H7 (cell line): ENCODE measurements at places on chromosomes 7 and 10.

DNA sequence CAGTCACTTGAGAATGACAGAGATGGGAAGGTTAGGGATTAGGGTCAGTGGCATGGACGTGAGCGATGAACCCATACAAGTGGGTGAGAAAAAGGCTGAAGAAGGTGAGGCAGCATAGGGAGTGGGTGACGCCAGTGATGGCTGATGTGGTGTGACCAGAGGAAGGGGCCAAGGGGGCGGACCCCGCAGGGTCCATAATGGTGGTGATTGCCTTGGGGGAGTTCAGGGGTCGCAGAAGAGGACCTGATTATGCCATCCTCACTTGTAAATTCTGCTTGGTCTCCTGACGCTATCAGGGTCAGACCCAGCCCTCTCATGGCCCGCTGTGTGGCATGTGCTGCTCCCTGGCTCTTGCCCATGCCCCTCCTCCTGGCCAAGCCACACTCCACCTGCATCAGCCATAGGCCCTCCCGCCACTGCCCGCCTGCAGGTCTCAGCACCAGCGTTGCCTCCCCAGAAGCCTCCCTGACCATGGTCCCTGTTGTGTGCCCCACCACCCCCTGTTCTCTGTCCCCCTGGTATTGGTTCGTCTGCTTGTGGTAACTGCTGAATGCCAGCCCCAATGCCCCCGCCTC lies 235.7 kb downstream of the EBF3 start:
- DNase-seq = peak; percentile 22

DNA sequence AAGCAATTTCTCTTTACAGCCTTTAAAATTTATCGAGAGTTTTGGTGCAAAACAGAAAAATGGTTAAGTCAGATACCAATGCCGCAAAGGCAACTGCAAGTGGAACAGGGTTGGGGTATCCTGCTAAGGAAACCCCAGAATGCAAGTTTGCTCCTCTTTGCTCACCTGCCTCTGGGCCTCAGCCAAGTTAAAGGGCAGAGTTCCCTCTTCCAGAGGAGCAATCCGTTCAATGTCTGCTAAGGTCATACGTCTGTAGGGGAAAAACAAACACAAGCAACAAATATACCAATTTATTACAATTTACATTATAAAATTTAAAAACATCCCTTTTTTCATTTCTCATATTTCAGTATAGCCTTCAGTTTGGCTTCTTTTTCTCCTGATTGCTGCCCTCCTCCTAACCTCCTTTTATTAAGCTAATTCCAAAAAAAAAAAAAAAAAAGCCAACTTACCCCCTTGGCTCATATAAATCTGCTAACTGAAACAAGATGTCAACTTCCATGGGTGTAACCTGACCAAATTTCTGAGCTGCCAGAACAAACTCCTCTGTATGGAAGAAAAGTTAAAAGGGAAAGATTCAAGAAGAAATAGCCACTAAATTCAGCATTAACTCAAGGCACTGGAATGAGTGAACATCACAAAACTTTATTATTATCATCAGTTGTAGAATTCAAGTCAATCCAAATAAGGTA lies 132.6 kb downstream of the SLC25A13 start:
- no peak for DNase-seq

GRCh38 chr10:113063043-113063967 lies 113.3 kb downstream of the TCF7L2 start:
- DNase-seq = peak; percentile 60

DNA sequence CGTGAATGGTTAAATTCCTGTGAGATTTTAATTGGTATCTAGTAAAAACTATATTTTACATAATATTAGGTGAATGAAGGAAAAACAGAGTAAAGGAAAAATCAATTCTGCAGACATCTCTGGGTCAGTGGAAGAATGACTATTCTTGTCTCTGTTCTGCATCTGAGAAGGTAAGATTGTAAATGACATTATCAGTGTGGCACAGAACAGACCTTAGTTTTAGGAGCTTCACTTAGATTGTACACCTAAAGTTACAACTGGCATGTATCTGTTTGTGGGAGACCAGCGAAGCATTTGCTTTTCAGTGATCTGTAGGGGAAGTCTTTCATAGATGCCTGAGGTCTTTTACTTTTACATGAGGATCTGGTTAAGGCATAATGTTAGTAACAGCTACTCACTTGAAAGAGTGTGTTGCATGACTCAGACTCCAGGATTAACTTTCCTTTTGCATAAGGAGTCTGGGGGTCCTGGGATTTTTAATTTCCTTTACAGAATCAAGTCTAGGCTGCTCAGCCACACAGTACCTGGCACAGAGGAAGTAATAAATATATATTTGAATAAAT lies 56.2 kb downstream of the JMJD1C start:
- DNase-seq = no peak

DNA sequence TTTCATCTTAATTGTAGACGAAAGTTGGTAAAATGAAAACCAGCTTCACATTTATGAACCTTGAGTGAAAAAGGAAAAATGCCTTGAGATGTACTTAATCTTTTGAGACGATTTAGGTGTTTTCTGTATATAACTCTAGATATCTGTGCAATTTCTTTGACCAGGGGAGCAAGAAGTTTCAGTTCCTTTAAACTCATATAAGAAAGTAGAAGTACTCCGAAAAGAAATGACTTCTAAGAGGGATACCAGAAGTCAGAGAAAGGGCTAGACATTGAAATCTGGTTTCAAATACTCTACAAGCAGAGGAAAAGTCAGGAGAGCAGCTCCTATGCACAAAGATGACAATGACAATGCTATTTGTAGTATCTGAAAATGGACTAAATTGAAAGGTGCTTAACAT lies 303.7 kb downstream of the BAMBI start:
- DNase-seq = no peak

DNA sequence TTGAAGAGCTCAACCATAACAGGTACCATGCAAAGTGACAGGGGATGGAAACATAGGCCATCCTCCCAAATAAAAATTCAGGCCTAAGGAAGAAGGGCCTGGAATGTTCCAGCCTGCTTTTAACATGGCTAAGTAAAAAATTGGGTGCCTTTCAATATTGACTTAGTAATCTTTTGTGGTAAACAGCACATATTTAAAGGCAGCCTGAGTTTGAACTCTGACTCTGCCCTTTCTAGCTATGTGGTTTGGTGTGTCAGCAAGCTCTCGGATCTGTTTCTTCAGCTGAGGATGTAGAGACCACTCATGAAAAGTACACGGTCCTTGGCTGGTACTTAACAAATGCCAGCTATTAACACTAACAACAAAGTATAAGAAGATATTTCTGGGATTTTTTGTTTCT lies 191.8 kb upstream of the CDCA7L start:
- DNase-seq = no peak

GRCh38 chr10:8874972-8875371 lies 820.5 kb downstream of the GATA3 start:
- no peak for DNase-seq
